ENCODE measurements at places on chromosomes 4 and X. TPM values are rescaled to one million over a fixed set of nuclear protein-coding genes. Genes with fewer than 3 reads are reported as not detected.

CT45A1 gene
- polyA plus RNA-seq = not detected

TXK gene
- 0.35 TPM for polyA plus RNA-seq

CXCL1 gene
- polyA plus RNA-seq = 1.2 TPM

SPANXA1 gene
- not detected for polyA plus RNA-seq

ODAM gene
- not detected for polyA plus RNA-seq

MAGEC3 gene
- not detected for polyA plus RNA-seq

PHOX2B gene
- polyA plus RNA-seq = 0.27 TPM

PRR32 gene
- polyA plus RNA-seq = 1.8 TPM

Data from spinal cord (tissue), 10 donors.